Ureter (tissue), 1 donor: ENCODE measurements at places on chromosomes 16 and 17. TPM values are rescaled to one million over a fixed set of nuclear protein-coding genes. Genes with fewer than 3 reads are reported as not detected.

GRCh38 chr16:66503030-66503429, 46.9 kb downstream of the TK2 start:
- peak; percentile 47 for DNase-seq

DNA sequence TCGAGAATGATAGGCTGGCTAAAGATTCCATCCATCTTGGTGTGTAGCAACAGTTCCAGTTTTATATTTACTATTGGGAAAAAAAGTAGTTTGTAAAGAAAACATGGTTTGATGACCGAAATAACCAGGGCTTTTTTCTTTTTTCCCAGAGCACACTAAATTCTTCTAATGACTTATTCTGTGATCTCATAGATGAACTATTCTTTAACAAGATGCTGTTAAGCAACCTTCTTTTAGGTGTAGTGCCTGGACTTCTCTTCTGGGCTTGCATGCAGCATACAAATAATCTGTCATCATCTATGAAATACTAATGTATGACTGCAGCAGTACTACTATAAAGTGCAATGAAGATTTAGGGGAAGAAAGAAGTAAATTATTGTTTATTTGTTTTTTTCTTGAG, 11.0 kb upstream of the CAPNS2 start:
- no peak for DNase-seq

- no peak for DNase-seq
These were observed 31.1 kb downstream of the ADCY7 start for GRCh38 chr16:50297301-50298074.

EPOP gene
- 3.4 TPM for total RNA-seq

DNA sequence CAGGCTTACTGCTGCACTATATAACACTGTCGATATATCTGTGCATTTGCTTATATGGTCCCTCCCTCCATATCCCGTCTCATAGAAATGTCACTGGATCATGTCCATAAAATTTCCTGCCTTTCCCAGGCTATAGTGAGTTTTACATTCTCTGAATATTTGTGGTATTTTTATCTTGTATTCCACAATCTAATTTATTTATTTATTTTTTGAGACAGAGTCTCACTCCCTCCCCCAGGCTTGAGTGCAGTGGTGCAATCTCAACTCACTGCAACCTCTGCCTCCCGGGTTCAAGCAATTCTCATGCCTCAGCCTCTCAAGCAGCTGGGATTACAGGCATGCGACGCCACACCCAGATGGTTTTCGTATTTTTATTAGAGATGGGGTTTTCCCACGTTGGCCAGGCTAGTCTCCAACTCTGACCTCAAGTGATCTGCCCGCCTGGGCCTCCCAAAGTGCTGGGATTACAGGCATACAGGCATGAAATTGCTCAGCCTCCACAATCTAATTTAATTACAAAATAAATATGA, 12.9 kb downstream of the TRIM37 start:
- DNase-seq, result peak; percentile 52

- DNase-seq, result no peak
These were observed 24.6 kb downstream of the SOST start for GRCh38 chr17:43733956-43734355.

DNA sequence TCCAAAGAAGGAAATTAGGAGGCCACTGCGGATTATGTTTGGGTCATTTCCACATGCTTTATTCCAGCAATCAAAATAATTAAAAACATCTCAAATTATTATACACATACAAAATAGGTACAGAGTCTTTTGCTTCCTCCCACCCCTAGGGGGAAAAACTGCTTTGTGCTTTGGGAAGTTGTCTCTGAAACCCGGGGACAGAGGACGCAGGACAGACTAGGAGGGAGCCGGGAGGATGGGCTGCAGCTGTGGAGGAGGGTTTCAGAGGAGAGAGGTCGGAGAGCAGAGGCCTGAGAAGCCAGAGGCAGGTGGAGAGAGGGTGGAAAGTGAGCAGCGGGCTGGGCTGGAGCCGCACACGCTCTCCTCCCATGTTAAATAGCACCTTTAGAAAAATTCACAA, 17.4 kb downstream of the COL1A1 start:
- no peak for DNase-seq

ASPHD1 gene
- total RNA-seq, result 1.2 TPM

TSR1 gene
- total RNA-seq, result 36.9 TPM
